ENCODE measurements at places on chromosomes 5 and 9.

GRCh38 chr5:95069021-95069420 lies 215.9 kb downstream of the MCTP1 start:
- DNase-seq = no peak

DNA sequence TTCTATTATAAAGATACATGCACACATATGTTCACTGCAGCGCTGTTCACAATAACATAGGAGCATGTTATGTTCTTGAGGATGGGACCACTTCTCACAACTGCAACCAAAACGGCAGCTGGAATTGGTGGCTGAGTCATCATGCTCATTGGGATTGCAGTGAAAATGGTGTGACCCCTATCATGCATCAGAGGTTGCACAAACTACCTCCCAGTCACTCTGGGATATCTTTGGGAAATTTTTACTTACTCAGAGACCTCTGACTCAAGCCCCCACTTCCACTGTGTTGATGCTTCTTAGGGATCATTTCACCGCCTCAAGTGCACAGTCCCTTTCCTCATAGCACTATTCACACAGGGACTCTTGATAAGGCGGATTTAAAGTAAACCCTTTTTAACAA lies 474.1 kb downstream of the BNC2 start:
- peak; percentile 67 for DNase-seq

DNA sequence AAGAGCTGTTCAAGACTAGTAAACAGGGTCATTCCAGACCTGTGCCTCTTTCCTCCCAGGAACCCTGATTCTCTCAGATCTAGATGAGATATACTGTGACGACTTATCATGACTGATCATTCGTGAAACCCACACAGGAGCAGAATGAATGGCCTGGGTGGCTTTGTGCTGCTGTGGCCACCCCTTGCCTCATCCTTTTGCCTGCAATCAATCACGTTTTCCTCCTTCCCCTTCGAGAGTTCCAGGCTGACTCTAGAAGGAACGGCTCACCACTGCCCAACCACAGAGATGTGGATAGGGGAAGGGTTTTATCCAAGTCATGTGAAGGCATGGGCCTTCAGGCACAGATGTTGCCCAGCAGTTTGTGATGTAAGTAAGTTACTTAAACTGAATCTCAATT lies 5.8 kb downstream of the ANXA6 start:
- DNase-seq = peak; percentile 66

GRCh38 chr5:66602621-66603020 lies 6.4 kb downstream of the MAST4 start:
- peak; percentile 10 for DNase-seq

DNA sequence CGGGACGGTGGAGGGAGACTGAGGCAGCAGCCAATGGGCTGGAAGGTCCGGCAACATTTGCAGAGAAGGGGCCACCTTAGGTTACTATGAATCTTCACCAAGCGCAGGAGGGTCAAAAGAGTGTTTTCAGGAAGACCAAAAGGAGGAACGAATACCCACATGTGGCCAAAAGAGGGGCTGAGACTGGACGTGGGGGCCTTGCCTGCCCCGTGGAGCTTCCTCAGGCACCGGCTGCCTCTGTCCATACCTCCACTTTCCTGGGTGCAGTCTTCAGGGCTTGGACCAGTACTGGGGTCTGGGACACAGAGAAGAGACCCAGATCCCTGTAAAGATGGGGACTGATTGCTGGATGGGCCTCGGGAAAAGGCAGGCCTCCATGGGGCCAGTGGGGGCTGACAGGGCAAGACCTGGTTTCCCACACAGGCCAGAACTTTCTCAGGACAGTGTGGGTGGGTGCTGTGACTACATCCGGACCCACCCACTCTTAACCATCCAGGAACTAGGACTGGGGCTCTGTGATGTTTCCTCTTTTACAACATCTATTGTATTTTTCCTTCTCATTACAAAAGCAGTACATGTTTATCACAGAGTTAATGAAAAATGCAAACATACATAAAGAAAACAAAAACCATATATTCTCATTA lies 294.7 kb downstream of the ZSWIM6 start:
- no peak for DNase-seq

DNA sequence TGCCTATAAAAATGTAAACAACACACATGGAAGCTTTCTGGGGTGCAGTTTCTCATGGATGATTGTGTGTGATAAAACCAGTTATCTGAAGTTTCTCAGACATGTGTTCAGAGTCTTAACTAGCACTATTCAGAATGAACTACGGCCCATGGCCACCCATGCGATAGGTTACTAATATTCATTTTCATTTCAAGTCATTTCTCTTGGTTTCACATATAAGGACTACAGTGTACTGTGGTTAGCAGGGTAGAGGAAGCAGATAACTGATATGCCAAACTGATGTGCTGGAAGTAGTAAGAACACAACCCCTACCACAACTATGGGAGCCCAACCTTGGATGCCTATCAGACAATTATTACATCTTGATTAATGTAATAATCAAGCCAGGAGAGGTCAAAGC lies 372.1 kb downstream of the DTWD2 start:
- no peak for DNase-seq

DNA sequence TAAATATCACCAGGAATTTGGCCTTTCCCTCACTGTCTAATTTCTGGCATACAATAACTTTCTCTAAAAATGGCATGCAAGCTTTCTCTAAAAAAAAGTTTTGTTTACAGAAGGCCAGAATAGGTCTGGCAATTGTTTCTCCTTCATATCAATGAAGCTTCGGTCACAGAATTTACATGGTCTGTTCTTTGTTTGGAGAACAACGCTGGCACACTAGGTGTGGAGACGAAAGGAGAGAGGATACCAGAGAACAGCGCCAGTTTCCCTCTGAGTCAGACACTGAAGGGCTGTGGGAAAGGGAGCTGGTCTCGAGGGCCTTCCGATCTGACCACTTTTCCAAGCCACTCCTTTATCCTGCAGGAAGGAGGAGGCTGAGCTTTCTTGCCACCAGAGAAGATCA lies 60.1 kb upstream of the ITGA1 start:
- DNase-seq = peak; percentile 79

DNA sequence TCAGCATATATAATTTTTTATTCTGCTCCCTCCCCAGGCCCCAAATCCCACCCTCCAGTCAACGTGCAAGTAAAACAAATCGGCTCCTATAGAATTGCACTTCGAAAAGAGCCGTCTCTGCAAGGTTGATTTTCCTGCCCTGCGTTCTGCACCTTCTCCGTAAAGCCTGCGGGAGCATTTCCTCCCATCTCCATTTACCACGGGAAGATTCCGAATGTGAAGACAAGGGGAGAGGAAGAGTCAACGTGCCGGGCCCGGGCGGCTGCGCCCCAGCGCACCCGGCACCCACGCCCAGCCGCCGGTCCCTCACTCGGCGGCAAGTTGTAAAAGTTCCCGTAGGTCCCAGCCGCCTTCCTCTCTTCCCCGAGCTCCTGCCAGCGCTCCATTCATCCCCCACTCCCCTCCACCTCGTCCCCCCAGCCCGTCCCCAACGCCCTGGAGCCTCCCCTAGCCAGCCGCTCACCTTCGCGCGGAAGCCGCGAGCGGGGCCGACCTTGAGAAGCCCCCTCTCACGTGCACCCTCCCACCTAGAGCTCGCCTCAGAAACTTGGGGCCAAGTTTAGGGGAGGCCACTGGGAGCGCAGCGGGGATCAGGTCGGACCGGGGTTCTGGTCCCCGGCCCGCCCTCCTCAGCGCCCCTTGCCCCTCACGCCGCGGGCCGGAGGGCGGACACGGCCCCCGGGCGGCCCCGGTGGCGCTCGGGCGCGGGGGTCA lies 431 bp downstream of the BNC2 start:
- DNase-seq = peak; percentile 26

GRCh38 chr5:15887093-15887492 lies 292.5 kb downstream of the MARCHF11 start:
- no peak for DNase-seq

DNA sequence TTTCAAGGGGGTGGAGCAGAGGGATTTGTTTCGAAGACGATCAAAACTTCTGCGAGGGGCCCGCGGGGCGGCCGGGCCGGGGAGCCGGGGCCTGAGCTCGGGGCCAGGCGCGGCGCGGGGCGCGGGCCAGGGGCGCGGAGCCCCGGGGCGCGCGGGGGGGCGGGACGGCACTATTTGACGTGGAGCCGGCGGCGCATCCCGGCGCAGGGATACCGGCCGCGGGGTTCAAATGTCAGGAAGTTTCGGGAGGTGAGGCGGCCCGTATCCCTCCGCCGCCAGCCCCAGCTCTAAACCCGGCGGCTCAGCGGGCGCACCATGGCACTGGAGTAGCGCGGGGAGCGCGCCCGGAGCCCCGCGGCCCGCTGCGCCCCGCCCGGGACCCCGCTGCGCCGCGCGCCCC lies at the start of gene LMX1B:
Gene LMX1B (plus strand): TSS at position 278 of the 400 bp plus-strand sequence. CDS start 522 bp downstream, outside the sequence.
- DNase-seq = peak; percentile 67

DNA sequence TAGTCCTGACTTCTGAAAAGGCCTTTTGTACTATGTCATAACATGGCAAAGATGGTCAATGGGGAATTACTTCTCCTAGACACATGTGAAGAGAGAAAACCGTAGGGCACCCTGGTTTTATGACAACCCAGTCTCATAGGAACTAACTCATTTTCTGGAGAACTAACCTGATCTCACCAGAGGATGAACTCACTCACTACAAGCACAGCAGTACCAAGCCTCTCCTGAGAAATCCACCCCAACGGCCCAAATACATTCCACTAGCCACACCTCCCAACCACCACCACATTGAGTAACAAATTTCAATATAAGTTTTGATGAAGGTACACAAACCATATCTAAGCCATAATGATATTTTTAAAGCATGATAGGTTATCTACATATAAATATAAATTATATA lies 909.3 kb upstream of the CDH10 start:
- DNase-seq = no peak

DNA sequence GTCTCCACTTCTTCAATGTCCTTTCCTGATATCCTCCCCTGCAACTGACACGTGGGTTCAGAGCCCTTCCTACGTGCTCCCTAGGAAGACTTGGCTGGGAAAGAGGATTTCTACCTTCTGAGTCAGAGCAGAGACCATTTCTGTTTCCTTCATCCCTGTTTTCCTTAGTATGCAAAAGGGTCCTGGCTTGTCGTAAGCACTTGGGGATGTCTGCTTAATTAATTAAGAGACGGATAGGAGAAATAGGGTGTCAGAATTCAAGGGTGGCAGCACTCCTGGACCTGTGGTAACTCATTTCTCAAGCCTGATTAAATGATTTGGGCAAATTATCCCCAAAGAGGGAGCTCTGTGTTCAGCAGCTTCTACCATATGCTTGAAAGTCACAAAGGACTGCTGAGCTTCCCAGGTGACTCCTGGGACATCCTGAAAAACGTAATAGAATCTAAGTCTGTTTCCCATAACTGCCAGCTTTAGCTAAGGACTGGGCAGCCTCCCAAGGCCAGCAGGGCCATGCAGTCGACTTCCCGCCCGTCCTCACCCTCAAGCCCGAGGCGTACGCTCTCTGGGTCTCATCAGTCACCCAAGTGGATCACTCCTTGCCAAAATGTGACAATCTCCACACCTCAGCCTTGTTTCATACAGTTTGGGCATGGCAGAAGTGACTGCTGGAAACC lies 20.5 kb downstream of the ABCA1 start:
- DNase-seq = no peak

DNA sequence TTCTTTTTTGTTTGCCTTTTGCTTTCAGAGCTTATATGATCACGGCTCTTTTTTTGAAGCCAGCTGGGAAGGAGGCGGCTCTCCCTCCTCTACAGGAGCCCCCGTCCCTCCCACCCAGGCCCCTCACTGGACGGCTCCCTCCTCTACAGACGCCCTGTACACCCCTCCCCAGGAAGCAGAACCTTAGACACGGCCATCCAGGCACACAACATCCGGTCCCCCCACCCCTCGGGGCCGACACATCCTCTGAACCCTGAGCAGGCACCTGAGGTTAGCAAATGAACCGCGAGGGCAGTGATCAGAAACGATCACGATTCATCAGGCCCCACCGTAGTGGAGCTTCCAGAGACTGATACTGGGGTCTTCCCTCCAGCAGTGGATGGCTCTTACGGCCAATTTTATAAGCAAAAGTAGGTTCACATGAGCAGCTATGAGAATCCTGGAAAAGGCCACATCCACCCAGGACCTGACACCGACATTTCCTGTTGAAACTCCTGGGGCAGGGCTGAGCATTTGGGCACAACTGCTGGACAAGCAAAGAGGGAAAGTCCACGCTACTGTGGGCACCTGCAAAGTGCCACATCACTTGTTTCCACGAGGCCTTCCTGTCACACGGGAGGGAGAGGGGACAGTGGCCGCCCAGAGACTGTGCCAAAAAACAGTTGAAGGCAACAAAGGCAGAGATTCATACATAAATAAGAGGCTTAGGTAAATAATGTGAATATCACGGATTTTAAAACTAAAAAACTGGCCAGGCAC lies 78.9 kb downstream of the SEMA4D start:
- DNase-seq = no peak

DNA sequence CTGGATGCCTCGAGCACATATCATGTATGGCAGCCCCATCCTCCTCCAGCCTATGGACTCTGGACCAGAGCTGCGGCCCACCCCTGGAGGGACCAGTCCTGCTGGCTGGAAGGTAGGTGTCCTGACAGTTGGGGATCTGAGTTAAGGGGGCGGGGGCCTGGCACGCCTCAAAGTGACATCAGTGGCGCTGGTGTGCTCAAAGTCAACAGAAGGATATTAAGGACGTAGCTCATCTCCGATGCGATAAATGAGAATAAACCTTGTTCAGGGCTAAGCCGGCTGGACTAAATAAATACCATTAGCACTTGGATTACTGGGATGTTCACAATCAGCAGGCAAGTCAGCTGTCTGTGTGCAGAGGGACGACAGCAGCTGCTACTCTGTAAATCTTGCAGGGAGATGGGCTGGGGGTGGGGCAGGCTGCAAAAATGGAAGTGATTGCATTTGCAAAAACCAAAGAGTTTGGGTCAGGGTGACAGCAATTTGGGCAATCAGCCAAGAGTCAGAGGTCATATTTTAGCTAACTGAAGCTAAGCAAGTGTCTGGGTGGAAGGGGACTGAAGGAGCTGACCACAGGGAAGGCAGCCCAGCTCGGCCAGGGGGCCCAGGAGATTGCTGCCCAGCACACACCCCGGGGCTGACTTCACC lies 80.0 kb upstream of the LRRTM2 start:
- DNase-seq = no peak

- peak; percentile 58 for DNase-seq
Observed at GRCh38 chr5:168317521-168318147, 26.2 kb downstream of the WWC1 start.

- DNase-seq = no peak
Observed at GRCh38 chr5:77776554-77777206, 541 bp upstream of the TBCA start.

- DNase-seq = no peak
Observed at GRCh38 chr9:92669527-92669889, 423 bp downstream of the IPPK start.

- DNase-seq = no peak
Observed at GRCh38 chr9:28127101-28127500, 553.8 kb upstream of the C9orf72 start.

DNA sequence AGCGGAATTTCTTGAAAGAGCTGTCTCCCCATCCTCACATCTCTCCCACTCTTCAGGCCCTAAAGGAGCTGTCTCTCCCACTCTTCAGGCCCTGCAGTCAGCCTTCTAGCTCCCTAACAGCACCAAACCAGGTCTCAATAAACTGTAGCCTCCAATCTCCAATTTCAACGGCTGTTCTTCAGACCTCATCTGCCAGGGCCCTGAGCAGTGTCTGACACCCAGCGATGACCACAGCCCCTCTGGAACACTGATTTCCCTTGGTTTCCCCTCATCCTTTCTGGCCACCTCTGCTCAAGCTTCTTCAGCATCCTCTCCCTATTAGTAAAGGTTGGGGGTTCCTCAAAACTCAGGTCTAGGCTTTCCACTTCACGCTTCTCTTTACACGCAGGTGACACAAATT lies 1.6 kb upstream of the P4HA2 start:
- DNase-seq = no peak

- no peak for DNase-seq
Observed at GRCh38 chr9:134425401-134425800, 99.1 kb downstream of the RXRA start.

- DNase-seq = no peak
Observed at GRCh38 chr5:16140944-16141343, 38.6 kb downstream of the MARCHF11 start.

All from cardiac muscle cell (in vitro differentiated cells and primary cell).